ENCODE measurements at places on chromosomes 7 and 10. TPM values are rescaled to one million over a fixed set of nuclear protein-coding genes. Genes with fewer than 3 reads are reported as not detected.

- DNase-seq = no peak
- H3K36me3 ChIP-seq = no peaks in the 10 kb centered on the region
- H3K27me3 ChIP-seq = no peaks in the 10 kb centered on the region
- H3K4me3 ChIP-seq = no peak overlapping the region
- no peaks in the 10 kb centered on the region for H3K4me1 ChIP-seq
These were observed 141.8 kb downstream of the CTTNBP2 start for GRCh38 chr7:117731455-117731854.

GRCh38 chr10:119663866-119664698 lies 12.9 kb downstream of the BAG3 start:
- H3K4me3 ChIP-seq = peak overlapping the region; percentile 48
- H3K36me3 ChIP-seq = no peaks in the 10 kb centered on the region
- H3K27ac ChIP-seq = peak overlapping the region; percentile 64
- peak; percentile 78 for DNase-seq
- no peaks in the 10 kb centered on the region for H3K27me3 ChIP-seq
- peaks cover 39% of the 10 kb centered on the region for H3K4me1 ChIP-seq

DNA sequence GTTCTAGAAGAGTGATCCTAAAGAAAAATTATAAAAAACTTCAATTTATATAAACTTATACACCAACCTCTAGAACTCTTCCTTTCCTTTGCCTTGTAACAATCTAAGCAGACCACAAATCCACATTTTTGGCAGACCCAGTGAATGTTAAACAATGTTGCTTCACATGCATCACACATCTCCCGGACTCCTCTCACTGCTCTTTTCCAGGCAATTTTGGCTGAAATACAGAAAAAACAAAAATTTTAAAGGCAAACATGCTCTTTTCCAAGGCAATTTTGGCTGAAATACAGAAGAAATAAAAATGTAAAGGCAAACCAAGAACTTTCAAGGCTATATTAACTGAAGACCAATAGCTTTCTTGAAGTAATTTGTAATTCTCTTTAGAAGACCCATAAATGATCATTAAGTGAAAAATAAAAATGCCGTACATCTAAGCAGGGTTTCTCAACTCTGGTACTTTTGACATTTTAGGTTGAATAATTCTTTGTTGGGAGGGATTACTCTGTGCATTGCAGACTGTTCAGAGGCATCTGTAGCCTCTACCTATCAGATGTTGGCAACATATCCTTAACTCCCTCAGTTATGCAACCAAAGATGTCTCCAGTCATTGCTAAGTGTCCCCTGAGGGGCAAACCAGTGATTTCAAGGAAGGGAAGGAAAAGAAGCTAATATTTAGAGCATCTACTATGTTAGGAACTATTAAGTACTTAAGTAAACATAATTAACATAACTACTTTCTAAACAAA lies 64.4 kb downstream of the NRBF2 start:
- no peaks in the 10 kb centered on the region for H3K27me3 ChIP-seq
- no peaks in the 10 kb centered on the region for H3K4me1 ChIP-seq
- no peak overlapping the region for H3K4me3 ChIP-seq
- H3K36me3 ChIP-seq = peaks cover 32% of the 10 kb centered on the region
- DNase-seq = no peak

GRCh38 chr10:71536332-71536731 lies 139.6 kb downstream of the CDH23 start:
- no peak overlapping the region for H3K27ac ChIP-seq
- no peak for DNase-seq
- H3K27me3 ChIP-seq = no peaks in the 10 kb centered on the region
- no peak overlapping the region for H3K4me3 ChIP-seq
- no peaks in the 10 kb centered on the region for H3K4me1 ChIP-seq
- no peaks in the 10 kb centered on the region for H3K36me3 ChIP-seq

GRCh38 chr10:121282797-121283515 lies 315.3 kb downstream of the FGFR2 start:
- no peaks in the 10 kb centered on the region for H3K27me3 ChIP-seq
- no peak for DNase-seq
- H3K27ac ChIP-seq = no peak overlapping the region
- no peak overlapping the region for H3K4me3 ChIP-seq

DNA sequence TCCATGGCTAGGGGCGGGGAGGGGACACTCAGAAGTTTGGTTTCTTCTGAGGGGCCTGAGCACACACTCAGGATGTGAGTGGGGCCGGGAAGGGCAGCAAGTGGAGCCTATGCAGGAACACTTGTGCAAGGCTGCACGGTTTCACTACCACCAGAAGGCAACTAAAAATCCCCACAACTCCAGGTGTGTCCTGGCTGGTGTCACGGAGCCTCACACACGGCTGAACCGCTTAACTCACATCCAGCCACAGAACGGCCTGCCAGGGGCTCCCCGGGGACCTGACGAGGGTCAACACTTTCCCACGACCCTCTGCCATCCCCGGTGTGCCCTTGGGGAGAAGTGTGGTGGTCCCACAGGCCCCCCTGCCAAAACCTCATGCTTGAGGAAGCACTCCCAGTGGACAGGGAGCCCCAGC lies 173.9 kb downstream of the ELFN1 start:
- no peaks in the 10 kb centered on the region for H3K4me1 ChIP-seq
- no peak overlapping the region for H3K4me3 ChIP-seq
- H3K27me3 ChIP-seq = no peaks in the 10 kb centered on the region
- no peak for DNase-seq
- H3K27ac ChIP-seq = no peak overlapping the region
- H3K36me3 ChIP-seq = no peaks in the 10 kb centered on the region

DNA sequence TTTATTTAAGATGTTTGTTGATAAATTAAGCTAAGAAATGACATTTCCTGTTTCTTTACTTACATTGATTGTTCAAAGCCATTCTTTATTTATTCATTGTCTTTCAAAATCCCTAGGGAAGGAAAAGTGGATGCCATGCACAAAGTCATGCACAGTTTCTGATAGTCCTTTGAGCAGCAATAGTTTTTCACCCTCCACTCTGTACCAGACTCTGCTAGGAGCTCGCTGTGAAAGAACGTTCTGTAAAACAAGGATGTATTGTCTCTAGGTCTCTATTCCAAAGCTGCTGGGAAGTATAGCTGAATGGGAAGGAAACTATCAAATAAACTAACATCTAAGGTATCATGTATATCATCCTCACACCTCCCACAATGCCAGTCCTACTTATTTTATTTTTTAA lies 7.8 kb upstream of the NOC3L start:
- H3K4me3 ChIP-seq = no peak overlapping the region
- no peak for DNase-seq
- H3K4me1 ChIP-seq = no peaks in the 10 kb centered on the region
- peaks cover 4% of the 10 kb centered on the region for H3K27me3 ChIP-seq

GRCh38 chr7:7103343-7104313 lies 78.7 kb upstream of the C1GALT1 start:
- no peaks in the 10 kb centered on the region for H3K36me3 ChIP-seq
- DNase-seq = peak; percentile 54
- H3K4me3 ChIP-seq = no peak overlapping the region
- H3K4me1 ChIP-seq = peaks cover 15% of the 10 kb centered on the region

DNA sequence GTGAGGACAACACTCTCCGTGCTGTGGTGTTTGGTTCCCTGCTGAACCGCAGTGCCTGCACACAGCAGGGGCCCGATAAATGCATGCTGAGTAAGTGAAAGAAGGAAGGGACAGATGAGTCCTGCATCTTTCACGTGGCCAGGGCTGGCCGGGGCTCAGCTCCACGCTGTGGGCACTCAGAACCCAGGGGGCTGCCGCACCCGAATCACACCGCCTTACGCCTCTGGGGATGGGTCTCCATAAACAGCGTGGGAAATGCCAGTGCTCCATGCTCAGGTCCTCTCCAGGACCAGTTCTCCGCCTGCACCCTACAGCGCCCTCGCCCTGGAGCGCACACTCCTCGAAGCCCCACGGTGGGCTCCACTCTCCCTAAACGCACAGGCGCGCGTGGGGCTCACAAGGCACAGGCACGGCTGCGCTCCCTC lies 38.1 kb downstream of the RASGEF1A start:
- H3K36me3 ChIP-seq = no peaks in the 10 kb centered on the region
- peaks cover 52% of the 10 kb centered on the region for H3K4me1 ChIP-seq
- H3K27me3 ChIP-seq = no peaks in the 10 kb centered on the region
- H3K27ac ChIP-seq = no peak overlapping the region

- H3K4me1 ChIP-seq = no peaks in the 10 kb centered on the region
- H3K36me3 ChIP-seq = no peaks in the 10 kb centered on the region
- no peaks in the 10 kb centered on the region for H3K27me3 ChIP-seq
- no peak for DNase-seq
These were observed 528.9 kb downstream of the MAGI2 start for GRCh38 chr7:78924581-78924980.

GRCh38 chr7:134696261-134696660 lies 49.6 kb downstream of the BPGM start:
- no peaks in the 10 kb centered on the region for H3K36me3 ChIP-seq
- no peak overlapping the region for H3K27ac ChIP-seq
- no peaks in the 10 kb centered on the region for H3K4me1 ChIP-seq
- H3K27me3 ChIP-seq = no peaks in the 10 kb centered on the region

DNA sequence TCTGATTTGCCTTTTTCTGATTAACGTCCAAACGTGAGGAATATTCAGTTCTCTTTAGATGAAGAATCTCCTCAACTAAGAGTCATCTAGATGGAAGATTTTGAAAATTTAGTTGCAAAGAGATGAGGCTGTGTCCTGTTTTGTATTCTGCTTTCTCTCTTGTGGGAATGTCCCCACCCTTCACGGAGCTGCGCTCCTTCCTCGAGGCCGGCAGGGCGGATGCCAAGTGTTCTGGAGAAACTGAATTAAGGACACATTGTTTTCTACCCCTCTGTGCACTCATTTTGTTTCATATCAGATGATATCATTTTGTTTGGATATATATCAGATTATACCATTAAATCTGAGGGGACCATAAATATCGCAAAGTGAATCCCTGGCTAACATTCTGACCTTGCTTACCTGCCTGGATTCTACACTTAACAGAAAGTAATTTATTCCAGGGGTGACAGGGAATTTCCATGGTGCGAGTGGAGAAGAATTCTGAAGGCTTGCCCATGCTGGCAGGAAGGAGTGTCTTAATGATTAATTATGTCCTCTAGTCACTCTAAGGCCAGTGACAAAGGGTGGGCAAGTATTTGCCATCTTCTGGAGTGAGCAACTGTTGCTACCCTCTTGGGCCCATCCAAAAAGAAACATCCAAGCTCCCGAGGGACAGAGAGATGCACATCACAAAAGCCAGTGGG lies 47.9 kb upstream of the IGFBP3 start:
- no peaks in the 10 kb centered on the region for H3K4me1 ChIP-seq
- no peak overlapping the region for H3K27ac ChIP-seq
- no peak overlapping the region for H3K4me3 ChIP-seq
- H3K27me3 ChIP-seq = no peaks in the 10 kb centered on the region

GRCh38 chr7:99372275-99373090 lies 2.0 kb upstream of the ARPC1B start:
- no peak overlapping the region for H3K27ac ChIP-seq
- no peaks in the 10 kb centered on the region for H3K27me3 ChIP-seq
- H3K36me3 ChIP-seq = peaks cover 7% of the 10 kb centered on the region
- no peak overlapping the region for H3K4me3 ChIP-seq

GRCh38 chr7:126791306-126791705 lies 461.4 kb downstream of the GRM8 start:
- no peaks in the 10 kb centered on the region for H3K4me1 ChIP-seq
- no peaks in the 10 kb centered on the region for H3K36me3 ChIP-seq
- H3K27ac ChIP-seq = no peak overlapping the region
- H3K4me3 ChIP-seq = no peak overlapping the region

DNA sequence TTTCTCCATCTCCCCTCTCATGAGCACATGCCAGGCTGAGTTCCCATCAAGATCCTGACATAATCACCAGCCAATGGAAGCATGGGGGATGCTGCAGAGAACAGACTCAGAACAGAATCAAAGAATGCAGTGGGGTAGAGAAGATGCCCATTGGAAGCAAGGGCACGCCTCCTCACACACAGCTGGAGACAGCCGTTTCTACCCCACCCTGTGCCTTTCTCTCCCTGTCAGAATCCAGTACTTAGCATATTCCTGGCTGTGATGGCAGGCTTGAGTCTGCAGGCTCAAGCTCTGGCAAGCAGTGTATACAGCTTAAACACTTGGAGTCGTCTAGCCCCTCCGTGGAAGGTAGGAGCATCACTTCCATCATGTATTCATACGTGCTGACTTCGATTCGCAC lies 867.9 kb downstream of the NRG3 start:
- no peak overlapping the region for H3K4me3 ChIP-seq
- DNase-seq = no peak
- H3K4me1 ChIP-seq = no peaks in the 10 kb centered on the region
- no peaks in the 10 kb centered on the region for H3K27me3 ChIP-seq
- no peaks in the 10 kb centered on the region for H3K36me3 ChIP-seq

- H3K36me3 ChIP-seq = no peaks in the 10 kb centered on the region
- H3K4me1 ChIP-seq = no peaks in the 10 kb centered on the region
- H3K27ac ChIP-seq = no peak overlapping the region
- DNase-seq = no peak
- H3K4me3 ChIP-seq = no peak overlapping the region
- no peaks in the 10 kb centered on the region for H3K27me3 ChIP-seq
These were observed 488.0 kb upstream of the POM121L12 start for GRCh38 chr7:52547308-52547910.

GRCh38 chr7:155462163-155462735 lies 4.3 kb downstream of the EN2 start:
- peaks cover 37% of the 10 kb centered on the region for H3K27me3 ChIP-seq
- H3K4me3 ChIP-seq = no peak overlapping the region
- peaks cover 9% of the 10 kb centered on the region for H3K4me1 ChIP-seq
- H3K27ac ChIP-seq = no peak overlapping the region
- H3K36me3 ChIP-seq = no peaks in the 10 kb centered on the region
- no peak for DNase-seq

DNA sequence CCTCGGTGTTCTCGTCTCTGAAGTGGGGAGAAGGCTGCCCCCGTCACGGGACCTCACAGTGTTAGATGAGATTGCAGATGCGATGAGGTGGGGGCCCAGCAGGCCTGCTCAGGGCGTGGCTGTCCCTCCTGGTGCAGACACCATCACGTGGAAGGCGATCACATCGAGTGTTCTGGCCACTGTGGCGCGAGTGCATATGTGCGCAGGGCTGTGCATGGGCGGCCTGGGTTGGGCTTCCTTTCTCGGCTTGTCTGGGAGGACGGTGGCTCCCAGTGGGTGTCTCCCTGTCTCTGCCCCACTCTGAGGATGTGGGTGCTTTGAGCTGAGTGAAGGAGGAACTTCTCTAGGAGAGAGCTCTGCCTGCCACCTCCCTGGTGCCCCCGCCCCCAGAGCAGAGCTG lies 83.1 kb downstream of the LHPP start:
- peaks cover 15% of the 10 kb centered on the region for H3K4me1 ChIP-seq
- H3K27ac ChIP-seq = no peak overlapping the region
- no peaks in the 10 kb centered on the region for H3K27me3 ChIP-seq

RAPGEF5 gene
- not detected for total RNA-seq

AGR3 gene
- total RNA-seq = not detected

ELN gene
- not detected for total RNA-seq

ATP5MK gene
- 148 TPM for total RNA-seq

MET gene
- 0.23 TPM for total RNA-seq

TAS2R5 gene
- total RNA-seq = 5.1 TPM

All from CD4-positive, alpha-beta memory T cell (primary cell).